Left colon (tissue), 2 donors: ENCODE measurements at places on chromosomes 5 and 9. TPM values are rescaled to one million over a fixed set of nuclear protein-coding genes. Genes with fewer than 3 reads are reported as not detected.

The HNRNPA0 gene
- total RNA-seq, result 21.0 TPM

GRCh38 chr9:96014078-96014477 lies 138.6 kb downstream of the ERCC6L2 start:
- DNase-seq, result no peak

The ENTREP1 gene
- total RNA-seq, result 1.8 TPM

The ANKRD55 gene
- not detected for total RNA-seq

DNA sequence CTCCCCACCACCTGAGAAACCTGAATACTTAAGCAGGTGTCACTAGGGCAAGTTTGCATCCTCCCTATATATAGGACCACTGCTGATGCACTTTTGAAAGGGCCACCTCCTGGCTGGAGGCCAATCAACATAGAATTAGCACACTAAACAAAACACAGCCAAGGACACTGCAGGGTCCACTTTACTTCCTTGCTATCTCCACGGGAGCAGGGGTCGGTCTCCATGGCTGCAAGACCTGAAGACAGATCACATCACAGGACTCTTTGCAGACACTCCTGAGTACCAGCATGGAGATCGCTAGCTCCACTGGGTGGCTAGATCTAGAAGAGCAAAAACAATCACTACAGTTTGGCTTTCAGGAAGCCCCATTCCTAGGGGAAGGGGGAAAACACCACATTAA lies 72.3 kb downstream of the C9orf153 start:
- DNase-seq, result no peak

The GZMA gene
- total RNA-seq, result 3.9 TPM

GRCh38 chr5:126031989-126032716 lies 391.1 kb upstream of the GRAMD2B start:
- DNase-seq, result peak; percentile 5

The GARIN3 gene
- total RNA-seq, result not detected

The UBE2QL1 gene
- 0.15 TPM for total RNA-seq

The RAD50 gene
- 35.9 TPM for total RNA-seq

GRCh38 chr5:125411071-125411743 lies 664.8 kb upstream of the ZNF608 start:
- peak; percentile 36 for DNase-seq

DNA sequence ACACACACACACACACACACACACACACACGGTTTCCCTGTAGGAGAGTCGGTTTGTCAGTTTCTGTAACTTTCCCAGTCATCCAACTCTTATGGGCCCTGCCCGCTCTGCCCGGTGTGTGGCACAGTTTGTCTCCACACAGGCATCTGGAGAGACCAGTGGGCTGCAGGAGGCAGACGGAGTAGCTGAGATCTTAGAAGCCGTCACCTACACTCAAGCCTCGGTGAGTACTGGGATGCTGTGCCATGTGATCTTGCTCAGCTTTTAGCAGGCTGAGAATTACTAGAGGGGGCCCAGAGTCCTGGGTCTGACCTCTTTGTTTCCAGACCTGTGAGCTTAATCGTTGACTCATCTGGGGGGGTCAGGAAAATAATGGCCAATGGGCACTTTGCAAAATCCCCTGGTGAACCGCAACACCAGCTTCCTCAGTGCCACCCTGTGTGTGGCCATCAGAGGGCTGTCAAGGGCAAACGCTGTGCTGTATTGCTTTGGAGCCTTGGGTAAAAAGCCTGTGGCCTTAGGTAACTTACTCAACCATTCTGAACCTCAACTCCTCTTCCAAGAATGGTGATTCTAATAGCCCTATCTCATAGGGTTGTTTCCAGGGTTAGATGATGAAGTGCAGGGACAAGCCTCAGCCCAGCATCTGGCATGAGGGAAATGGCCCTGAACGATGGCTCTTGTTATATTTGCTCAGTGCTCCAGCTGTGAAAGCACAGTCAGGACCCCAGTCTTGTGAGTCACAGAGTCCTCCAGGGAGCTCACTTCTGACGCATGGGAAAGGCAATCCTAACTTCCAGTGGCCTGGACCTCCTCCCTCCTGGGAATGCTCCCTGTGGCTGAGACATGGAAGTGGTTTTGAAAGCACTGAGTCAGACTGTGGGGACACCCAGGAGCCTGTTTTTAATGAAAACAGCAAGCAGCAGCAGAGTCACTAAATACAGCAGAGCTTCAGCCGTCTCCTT lies 45.6 kb downstream of the COL15A1 start:
- no peak for DNase-seq

- DNase-seq, result no peak
Observed at GRCh38 chr9:31253800-31254762, 1130.4 kb upstream of the ACO1 start.

DNA sequence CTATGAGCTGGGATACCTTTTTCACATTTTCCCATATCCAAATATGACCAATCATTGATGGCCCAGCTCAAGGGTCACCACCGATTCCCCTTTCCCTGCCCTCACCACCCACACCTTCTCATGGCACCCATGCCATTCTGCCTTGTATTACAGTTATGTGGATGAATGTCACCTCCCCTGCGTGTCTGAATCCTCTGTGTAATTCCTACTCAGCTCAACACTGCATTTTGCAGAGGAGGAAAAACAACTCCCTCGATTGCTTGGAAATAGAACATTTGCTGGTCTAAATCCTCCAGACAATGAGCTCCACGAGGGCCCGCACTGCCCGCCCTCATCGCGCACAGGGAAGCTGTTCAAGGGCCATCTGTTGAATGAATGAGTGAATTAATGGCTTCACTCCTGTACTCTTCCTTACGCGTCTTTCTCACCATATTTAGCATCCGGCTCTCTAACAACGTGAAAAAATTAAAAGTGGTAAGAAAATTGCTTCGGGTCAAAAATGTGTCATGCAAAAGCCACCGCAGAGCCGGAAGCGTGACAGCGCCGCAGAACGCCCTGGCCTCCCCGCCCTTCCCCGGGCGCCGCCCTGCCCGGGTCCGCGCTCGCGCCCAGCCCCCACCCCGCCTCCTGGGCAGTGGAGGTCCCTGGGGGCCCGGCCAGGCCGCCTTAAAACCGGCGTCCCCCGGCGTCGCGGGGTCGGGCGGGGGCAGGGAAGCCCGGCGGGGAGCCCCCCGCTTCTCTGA lies 704 bp downstream of the SUSD1 start:
- DNase-seq, result peak; percentile 89

DNA sequence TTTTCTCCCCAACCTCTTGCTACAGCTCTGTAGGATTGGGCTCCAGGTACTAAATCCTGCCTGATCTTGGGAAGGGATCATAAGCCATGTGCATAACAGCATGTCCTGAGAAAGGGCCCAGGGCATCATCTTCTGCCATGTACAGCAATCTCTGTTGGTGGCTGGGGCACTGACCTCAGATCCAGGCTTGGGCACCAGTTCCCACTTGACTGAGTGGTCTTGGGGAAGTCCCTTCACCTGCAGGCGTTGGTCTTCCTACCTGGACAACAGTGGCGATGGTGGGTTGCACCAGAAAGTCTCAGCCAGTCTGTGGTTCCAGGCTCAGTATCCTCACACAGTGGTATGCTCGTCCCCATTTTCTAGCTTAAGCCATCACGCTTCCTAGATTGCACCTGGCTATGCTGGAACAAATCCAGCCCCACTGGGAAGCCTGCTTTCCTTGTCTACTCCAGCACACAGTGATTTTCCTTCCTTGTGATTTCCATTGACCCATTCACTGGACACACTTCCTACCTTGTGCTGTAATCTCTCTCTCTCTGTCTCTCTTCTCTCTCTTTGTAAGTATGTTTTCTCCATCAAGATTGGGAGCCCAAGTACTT lies 121.7 kb upstream of the PITX1 start:
- no peak for DNase-seq
